ENCODE measurements at places on chromosomes 11 and 22.

GRCh38 chr22:46089426-46090035 lies 60.8 kb upstream of the PPARA start:
- no peak for DNase-seq

GRCh38 chr22:30502911-30503310 lies 2.6 kb downstream of the SEC14L4 start:
- no peak for DNase-seq

DNA sequence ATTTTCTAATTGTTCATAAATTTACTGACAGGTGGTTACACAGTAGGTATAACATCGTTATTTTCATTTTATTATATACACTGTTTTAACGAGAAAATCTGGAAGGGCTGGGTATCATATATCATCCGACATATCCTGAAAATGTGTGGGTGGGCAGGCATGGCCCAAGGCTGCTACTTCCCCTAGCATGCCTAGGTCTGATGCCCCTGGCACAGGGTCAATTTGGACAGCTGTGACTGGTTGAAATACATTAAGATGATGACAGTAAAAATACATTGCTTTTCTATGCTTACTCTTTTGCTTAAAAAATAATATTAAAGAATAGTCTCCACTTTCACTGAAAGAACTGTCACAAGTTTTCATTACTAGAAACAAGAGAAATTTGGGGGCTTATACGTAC lies 908.8 kb downstream of the OPCML start:
- DNase-seq: no peak

GRCh38 chr11:57647960-57648800 lies 1.5 kb downstream of the YPEL4 start:
- no peak for DNase-seq
